ENCODE measurements at places on chromosomes 4 and X.

DNA sequence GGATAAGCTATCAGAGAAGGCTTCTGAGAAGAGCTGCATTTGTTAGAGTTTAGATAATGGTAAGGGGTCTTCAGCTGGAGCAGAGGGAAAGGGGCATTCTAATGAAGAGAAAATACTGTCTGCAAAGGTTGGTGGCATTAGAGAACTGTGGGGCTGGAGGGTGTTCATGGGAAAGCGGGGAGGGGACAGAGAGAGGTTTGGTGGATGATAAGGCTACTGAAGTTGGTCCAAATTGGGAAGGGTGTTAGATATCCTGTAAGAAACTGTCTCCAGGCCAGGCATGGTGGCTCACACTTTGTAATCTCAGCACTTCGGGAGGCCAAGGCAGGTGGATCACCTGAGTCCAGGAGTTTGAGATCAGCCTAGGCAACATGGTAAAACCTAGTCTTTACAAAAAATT lies 59.9 kb downstream of the AFF1 start:
- DNase-seq, result no peak

GRCh38 chrX:7485061-7485460 lies 337.1 kb upstream of the PUDP start:
- no peak for DNase-seq

DNA sequence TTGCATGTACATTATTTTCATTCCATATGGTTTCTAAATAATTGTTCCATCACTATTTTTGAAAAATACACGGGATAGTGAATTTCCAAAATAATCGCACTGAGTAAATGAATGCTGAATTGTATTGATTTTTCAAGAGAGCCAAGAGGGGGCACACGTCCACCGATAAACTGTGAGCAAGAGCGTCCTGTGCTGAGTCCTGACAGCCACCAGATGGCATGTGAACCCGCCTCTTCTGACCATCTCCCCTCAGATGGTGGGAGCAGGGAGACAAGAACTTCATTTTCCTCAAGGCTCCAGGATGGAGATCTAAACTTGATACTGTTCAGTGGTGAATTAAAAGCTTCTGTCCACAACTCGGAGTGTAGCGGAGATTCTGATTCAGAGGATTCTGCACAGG lies 30.6 kb upstream of the IL9R start:
- DNase-seq, result peak; percentile 81

DNA sequence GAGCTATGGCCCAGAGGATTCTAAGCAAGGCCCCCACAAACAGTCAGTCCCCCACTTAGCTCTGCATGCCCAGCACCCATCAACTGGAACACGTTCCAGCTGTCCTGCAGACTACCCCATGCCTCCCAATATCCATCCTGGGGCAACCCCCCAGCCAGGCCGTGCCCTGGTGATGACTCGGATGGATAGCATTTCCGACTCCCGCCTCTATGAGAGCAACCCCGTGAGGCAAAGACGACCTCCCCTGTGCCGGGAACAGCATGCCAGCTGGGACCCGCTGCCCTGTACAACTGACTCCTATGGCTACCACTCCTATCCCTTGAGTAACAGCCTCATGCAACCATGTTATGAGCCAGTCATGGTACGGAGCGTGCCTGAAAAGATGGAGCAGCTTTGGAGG lies 32.0 kb downstream of the LAS1L start:
- DNase-seq, result no peak

GRCh38 chrX:56762220-56762619 lies 33.2 kb downstream of the NBDY start:
- no peak for DNase-seq
